Pancreas (tissue), 10 donors: ENCODE measurements at places on chromosomes 1 and 21. TPM values are rescaled to one million over a fixed set of nuclear protein-coding genes. Genes with fewer than 3 reads are reported as not detected.

DNA sequence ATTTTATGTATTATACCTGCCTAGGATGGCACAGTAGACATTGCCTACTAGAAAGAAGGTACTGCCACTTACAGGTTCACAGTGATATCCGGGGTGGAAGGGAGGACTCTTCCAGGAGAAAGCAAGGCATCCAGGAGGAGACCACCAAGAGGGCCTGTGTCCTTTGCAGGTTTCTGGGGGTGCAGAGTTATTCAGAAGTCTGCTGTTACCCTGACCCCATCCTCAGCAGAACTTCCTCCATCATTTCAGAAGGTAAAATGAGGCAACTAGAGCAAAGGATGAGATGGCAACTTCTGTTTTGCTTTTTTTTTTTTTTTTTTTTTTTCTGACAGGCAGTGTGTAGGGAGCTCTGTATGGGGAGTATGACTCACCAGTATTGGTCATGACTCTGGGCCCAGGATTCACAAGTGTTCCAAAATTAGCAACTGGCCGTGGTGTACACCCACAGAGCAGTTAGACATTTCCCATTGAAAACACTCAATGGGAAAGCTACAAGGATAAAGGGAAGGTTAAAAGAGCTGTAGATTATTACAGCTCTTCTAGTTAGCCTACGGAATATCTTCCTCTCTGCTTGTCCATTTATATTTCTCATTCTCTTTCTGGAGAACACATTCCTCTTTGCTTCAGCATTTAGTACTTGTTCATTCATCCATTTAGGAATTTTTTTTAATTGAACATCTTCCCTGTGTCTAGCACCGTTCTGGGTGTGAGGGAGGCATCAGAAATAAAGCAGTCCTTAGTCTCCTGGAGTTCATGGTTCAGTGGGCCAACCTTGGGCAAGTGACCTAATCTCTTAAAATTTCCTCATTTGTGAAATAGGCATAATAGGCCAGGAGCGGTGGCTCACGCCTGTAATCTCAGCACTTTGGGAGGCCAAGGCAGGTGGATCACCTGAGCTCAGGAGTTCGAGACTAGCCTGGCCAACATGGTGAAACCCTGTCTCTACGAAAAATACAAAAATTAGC is 50.5 kb upstream of the PPP2R5A start:
- peak overlapping the region; percentile 73 for H3K27ac ChIP-seq
- H3K27me3 ChIP-seq: no peaks in the 10 kb centered on the region
- peak; percentile 61 for DNase-seq
- no peak overlapping the region for H3K4me3 ChIP-seq
- H3K36me3 ChIP-seq: no peaks in the 10 kb centered on the region

GRCh38 chr21:42608446-42608845 is 45.0 kb upstream of the PDE9A start:
- DNase-seq: no peak
- H3K4me3 ChIP-seq: no peak overlapping the region
- H3K4me1 ChIP-seq: no peaks in the 10 kb centered on the region
- H3K27ac ChIP-seq: no peak overlapping the region

- no peak for DNase-seq
- H3K27ac ChIP-seq: no peak overlapping the region
- no peaks in the 10 kb centered on the region for H3K36me3 ChIP-seq
- H3K4me3 ChIP-seq: no peak overlapping the region
- no peaks in the 10 kb centered on the region for H3K27me3 ChIP-seq
Measured at GRCh38 chr1:26237230-26237966, 3.4 kb downstream of the CEP85 start.

DNA sequence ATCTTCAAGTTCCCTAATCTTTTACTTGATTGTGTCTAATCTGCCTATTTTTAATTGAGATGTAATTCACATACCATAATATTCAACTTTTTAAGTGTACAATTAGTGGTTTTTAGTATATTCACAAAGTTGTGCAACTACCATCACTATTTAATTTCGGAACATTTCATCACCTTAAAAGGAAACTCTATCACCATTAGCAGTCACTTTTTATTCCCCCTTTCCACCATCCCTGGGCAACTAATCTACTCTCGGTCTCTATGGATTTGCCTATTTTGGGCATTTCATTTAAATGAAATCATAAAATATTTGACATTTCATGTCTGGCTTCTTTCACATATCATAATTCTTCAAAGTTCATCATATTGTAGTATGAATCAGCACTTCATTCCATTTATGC is 30.6 kb upstream of the HYI start:
- H3K27me3 ChIP-seq: no peaks in the 10 kb centered on the region
- H3K4me1 ChIP-seq: no peaks in the 10 kb centered on the region
- no peak for DNase-seq
- no peak overlapping the region for H3K4me3 ChIP-seq
- H3K27ac ChIP-seq: no peak overlapping the region

GRCh38 chr1:179091691-179092165 is 9.9 kb downstream of the TOR3A start:
- DNase-seq: peak; percentile 58
- peaks cover 31% of the 10 kb centered on the region for H3K36me3 ChIP-seq
- no peaks in the 10 kb centered on the region for H3K27me3 ChIP-seq
- H3K4me3 ChIP-seq: no peak overlapping the region

DNA sequence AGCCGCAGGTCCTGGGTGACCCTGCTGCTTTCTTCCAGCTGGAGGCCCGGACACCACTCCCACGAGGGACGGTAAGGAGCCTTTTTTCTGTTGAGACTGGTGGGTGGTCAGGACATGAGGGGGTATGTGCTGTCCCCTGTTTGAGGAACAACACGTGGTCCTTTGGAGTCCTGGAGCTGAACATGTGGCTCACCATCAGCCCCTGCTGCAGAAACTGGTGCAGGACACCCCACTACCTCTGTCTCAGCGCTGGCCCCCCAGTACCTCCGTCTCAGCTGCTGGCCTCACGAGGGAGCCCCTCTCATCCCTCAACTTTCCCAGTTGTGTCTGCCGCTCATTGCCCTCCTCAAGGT is 34.7 kb downstream of the SLC19A1 start:
- no peak overlapping the region for H3K4me3 ChIP-seq
- H3K27me3 ChIP-seq: no peaks in the 10 kb centered on the region
- no peak for DNase-seq
- H3K4me1 ChIP-seq: no peaks in the 10 kb centered on the region
- H3K36me3 ChIP-seq: no peaks in the 10 kb centered on the region

GRCh38 chr1:115453666-115454065 is 115.6 kb upstream of the NGF start:
- no peak overlapping the region for H3K4me3 ChIP-seq
- no peaks in the 10 kb centered on the region for H3K36me3 ChIP-seq
- no peak overlapping the region for H3K27ac ChIP-seq
- H3K27me3 ChIP-seq: no peaks in the 10 kb centered on the region
- no peaks in the 10 kb centered on the region for H3K4me1 ChIP-seq
- DNase-seq: no peak

GRCh38 chr1:248710305-248710900 is 7.8 kb upstream of the OR14I1 start:
- H3K36me3 ChIP-seq: no peaks in the 10 kb centered on the region
- no peak for DNase-seq

DNA sequence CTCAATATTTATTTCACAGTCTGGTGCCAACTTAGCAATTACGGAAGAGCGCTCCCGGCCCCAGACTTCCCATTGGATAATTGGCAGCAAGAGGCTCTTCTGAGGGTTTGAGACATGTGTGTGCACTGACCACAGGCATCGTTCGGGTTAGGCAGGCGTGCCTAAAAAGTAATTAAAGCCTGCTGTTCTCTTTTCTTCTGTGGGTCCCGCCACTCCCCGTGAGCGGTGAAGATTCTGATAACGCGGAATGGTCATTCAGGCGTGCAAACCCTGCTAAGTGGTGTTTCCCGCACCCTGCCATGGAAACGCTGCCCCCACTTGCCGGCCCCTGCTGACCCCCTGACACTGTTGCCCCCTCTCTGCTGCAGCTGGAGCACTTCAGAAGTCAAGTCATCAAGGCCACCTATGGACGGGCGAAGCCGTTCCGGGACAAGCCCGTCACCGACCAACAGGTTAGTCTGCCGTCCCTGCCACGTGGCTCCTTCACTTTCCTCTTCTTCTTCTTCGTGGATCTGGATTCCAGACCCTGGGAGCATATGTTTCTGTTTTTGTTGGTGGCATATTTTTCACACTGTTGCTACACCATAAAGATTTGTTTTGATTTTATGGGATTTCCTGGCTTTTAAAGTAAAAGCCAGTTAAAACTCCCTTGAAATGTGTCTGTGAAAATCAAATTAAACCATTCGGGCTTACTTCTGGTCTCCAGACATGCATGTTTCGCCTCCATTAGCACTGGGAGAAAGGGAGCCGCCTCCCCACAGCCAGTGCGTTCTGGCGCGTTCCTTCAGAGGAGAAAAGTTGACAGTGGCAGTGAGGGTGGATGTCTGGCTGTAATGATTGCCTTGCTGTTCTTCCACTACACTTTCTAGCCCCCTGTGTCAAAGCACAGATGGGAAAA is 79.9 kb downstream of the FHAD1 start:
- no peak overlapping the region for H3K27ac ChIP-seq
- H3K27me3 ChIP-seq: no peaks in the 10 kb centered on the region
- no peak for DNase-seq
- no peaks in the 10 kb centered on the region for H3K36me3 ChIP-seq
- H3K4me3 ChIP-seq: peak overlapping the region; percentile 19
- peaks cover 15% of the 10 kb centered on the region for H3K4me1 ChIP-seq

GRCh38 chr1:154689083-154689482 is 81.1 kb upstream of the ADAR start:
- H3K4me1 ChIP-seq: no peaks in the 10 kb centered on the region
- H3K36me3 ChIP-seq: no peaks in the 10 kb centered on the region
- H3K27ac ChIP-seq: no peak overlapping the region
- no peak for DNase-seq
- H3K4me3 ChIP-seq: no peak overlapping the region

DNA sequence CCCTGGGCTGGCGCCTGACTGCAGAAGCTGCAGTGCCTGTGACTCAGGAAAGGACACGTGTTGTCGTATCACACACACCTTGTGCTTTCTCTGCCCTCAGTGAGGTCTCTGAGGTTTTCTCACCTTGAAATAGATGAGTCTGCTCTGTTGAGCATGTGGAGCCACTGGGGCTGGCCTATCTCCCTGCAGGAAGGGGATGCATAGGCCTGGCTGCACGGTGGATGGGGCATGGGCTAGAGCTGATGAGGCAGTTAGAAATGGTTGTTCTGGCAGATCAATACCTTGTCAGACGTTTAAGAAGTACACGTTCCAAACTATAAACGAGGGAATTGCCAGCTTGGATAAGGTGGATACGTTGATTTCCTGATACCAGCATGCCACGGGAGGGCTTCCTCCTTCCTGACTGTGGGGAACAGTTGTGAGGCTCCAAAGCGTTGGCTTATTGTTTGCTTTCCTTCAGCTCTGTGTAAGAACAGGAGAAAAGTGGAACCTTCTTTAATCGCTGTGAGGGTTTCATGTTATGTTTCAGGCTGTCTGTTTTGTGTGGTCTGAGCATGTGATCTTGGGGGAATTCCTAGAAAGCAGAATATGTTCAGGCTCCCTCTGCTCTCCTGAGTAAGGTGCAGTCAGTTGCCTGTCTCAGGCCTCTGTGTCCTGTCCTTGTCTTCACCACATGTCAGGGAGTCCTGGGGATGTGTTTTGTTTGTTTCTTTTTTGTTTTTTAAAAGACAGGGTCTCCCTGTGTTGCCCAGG is 44.8 kb downstream of the PCNT start:
- H3K27ac ChIP-seq: no peak overlapping the region
- no peaks in the 10 kb centered on the region for H3K36me3 ChIP-seq
- H3K4me3 ChIP-seq: no peak overlapping the region
- no peaks in the 10 kb centered on the region for H3K27me3 ChIP-seq
- no peak for DNase-seq

DNA sequence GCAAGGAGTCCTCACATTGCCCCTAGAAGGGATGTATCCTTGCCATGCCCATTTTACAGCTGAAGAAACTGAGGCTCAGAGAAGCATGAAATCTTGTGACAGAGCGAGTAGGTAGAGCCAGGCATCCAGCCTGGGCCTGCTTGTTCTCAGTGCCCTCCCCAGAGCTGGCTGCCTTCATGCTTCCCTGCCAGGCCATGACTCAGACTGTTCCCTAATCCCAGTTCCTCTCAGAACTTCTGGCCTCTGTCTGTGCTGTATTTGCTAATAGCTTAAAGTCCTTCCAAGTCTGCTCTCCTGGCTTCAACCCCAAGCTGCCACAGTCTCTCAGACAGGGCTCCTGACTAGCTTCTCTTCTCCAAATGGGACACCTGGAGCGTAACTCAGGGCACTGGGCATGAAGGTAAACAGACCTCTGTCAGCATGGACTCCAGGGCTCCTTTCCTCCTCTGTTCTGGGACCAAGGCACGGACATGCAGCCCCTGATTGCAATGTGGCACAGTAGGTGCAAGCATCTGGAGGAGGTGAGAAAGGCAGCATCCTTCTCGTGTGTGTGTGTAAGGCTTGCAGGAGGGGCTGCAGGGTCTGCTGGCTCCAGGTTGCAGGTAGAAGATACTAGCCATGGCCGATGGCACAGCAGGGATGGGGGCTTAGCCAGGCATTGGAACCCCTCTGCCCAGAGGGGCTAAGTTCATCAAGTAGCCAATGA is 122.7 kb downstream of the HMGB4 start:
- H3K27ac ChIP-seq: no peak overlapping the region
- H3K4me1 ChIP-seq: no peaks in the 10 kb centered on the region
- DNase-seq: no peak
- no peaks in the 10 kb centered on the region for H3K36me3 ChIP-seq
- H3K27me3 ChIP-seq: no peaks in the 10 kb centered on the region

- peaks cover 13% of the 10 kb centered on the region for H3K4me1 ChIP-seq
- H3K27me3 ChIP-seq: no peaks in the 10 kb centered on the region
- H3K27ac ChIP-seq: no peak overlapping the region
- DNase-seq: no peak
- H3K4me3 ChIP-seq: no peak overlapping the region
Measured at GRCh38 chr1:16387201-16388188, 20.5 kb downstream of the SZRD1 start.

- H3K4me1 ChIP-seq: no peaks in the 10 kb centered on the region
- DNase-seq: no peak
- no peaks in the 10 kb centered on the region for H3K36me3 ChIP-seq
- H3K27ac ChIP-seq: no peak overlapping the region
- no peak overlapping the region for H3K4me3 ChIP-seq
- no peaks in the 10 kb centered on the region for H3K27me3 ChIP-seq
Measured at GRCh38 chr1:97017895-97018294, 296.3 kb downstream of the PTBP2 start.

Gene KRTAP25-1
- total RNA-seq: not detected

Gene LCE2D
- total RNA-seq: not detected

Gene LCE2B
- total RNA-seq: not detected

Gene MSH4
- total RNA-seq: 0.12 TPM

Gene LDLRAD1
- not detected for total RNA-seq

Gene NUP210L
- 0.04 TPM for total RNA-seq

Gene AMY1A
- 0.65 TPM for total RNA-seq
